NCI-H1092 treated with DMSO at 0.1 percent for 48 hours (cell line): ENCODE measurements at places on chromosomes 2 and 18.
A peak's percentile ranks its signal among the peaks of the same experiment; 100 is the strongest.

- DNase-seq, result no peak
Measured at GRCh38 chr2:121015971-121016485, 269.0 kb downstream of the TFCP2L1 start.

GRCh38 chr2:16084274-16084673 is 143.9 kb downstream of the MYCN start:
- DNase-seq, result no peak

DNA sequence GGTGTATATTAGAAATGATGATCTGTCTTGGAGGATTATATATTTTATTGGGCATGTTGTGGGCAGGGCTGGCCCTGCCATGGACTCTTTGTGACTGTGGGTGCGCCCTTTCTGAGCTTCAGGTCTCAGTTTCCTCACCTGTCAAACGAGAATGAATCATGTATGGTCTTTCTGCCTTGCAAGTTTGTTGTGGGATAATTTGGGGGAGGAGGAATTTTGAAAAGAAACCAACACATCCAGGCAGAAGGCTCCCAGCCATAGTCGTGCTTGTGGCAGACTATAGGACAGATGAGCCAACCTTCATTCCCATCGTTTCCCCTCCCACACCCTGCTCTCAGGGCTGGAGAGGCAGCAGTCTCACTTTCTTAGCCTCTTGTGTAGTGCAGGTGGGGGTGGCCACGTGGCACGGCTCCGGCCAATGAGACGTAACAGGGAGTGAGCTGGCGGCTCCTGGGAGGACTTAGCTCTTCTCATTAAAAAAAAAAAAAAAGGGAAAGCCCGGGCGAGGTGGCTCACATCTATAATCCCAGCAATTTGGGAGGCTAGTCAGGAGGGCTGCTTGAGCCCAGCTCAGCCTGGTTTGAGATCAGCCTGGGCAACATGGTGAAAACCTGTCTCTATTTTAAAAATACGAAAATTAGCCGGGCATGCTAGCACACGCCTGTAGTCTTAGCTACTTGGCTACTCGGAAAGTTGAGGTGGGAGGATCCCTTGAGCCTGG is 63.1 kb downstream of the RHOB start:
- DNase-seq, result no peak

DNA sequence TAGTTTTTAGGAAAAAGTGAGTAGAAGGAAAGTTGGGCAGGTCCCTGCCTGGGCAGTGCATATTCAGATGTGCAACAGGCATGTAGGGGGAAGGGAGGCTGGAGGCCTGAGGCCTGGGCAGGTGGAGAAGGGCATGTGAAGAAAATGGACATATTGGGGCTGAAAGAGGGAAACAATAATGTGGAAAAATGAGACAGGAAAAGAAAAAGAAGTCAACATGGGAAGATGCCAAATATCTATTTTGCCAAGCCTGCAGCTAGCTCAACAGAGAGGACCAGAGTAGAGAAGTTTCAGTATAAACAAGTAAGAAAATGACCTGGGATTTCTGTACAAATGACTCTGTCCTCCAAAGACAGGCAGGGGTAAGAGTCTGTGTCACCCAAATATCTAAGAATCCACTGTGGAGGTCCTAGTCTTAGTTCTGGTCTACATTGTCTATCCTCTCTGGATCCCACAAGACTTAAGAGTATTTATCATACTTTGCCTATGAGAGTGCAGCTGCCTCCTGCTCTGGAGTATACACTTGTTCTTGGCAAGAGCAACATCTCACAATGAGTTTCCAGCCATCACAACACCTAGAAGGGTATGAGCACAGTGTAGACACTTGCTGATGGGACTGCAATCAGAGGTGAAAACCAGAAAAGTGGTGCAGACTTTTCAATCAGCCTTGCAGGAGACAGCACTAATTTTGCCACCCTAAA is 80.2 kb downstream of the CLHC1 start:
- DNase-seq, result no peak

GRCh38 chr2:204425821-204426220 is 119.5 kb upstream of the PARD3B start:
- no peak for DNase-seq

- no peak for DNase-seq
Measured at GRCh38 chr2:238376884-238377391, 49.8 kb upstream of the ASB1 start.

DNA sequence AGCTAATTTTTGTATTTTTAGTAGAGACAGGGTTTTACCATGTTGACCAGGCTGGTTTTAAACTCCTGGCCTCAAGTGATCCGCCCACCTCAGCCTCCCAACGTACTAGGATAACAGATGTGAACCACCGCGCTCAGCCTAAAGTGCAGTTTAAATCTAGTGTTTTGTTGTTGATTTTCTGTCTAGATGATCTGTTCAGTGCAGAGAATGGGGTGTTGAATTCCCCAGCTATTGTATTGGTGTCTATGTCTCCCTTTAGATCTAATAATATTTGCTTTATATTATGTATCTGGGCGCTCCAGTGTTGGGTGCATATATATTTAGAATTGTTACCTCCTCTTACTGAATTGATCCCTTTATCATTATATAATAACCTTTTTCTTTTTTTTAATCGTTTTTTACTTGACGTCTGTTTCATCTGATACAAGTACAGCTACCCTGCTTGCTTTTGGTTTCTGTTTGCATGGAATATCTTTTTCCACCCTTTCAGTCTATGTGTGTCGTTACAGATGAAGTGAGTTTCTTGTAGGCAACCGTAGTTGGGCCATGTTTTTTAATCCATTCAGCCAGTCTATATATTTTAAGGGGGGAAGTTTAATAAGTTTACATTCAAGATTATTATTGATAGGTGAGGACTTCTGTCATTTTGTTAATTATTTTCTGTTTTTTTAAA is 34.3 kb downstream of the GALM start:
- DNase-seq, result no peak

DNA sequence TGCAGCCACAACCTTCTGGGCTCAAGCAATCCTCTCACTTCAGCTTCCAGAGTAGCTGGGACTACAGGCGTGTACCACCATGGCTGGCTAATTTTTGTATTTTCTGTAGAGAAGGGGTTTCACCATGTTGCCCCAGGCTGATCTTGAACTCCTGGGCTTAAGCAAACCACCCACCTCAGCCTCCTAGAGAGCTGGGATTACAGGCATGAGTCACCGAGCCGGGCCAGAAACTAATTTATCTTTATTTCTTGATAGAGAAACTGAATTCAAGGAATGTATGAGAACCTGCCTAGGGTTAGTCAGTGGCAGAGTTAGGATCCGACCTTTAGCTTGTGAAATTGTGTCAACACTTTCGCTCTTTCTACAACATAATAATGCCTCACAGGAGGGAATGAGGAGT is 19.3 kb upstream of the ITGAV start:
- no peak for DNase-seq

DNA sequence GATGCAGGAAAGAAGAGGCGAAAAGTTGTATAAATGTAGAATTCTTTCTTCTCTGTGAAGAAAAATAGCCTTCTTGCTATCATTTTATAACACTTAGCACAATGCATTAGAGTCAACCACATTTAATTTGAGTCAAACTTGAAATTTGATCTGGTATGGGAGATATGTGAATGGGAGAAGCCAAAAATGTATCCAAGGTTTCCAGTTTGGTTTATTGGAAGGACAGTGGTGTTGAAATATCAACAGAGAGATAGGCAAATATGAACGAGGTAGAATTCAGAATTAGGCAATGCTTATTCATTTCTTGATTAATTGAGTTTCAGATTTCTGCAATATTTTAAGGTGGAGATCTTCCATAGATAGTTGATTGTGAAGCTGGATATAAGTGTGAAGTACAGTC is 991.9 kb upstream of the CHAC2 start:
- no peak for DNase-seq

GRCh38 chr2:169050476-169051240 is 18.7 kb upstream of the DHRS9 start:
- DNase-seq, result no peak

GRCh38 chr2:118221536-118222272 is 133.4 kb downstream of the INSIG2 start:
- peak; percentile 49 for DNase-seq

- no peak for DNase-seq
Measured at GRCh38 chr2:84719434-84719833, 161.4 kb downstream of the TRABD2A start.

GRCh38 chr18:9188359-9189231 is 52.0 kb downstream of the ANKRD12 start:
- no peak for DNase-seq

GRCh38 chr18:48300463-48300961 is 108.7 kb downstream of the ZBTB7C start:
- DNase-seq, result peak; percentile 58

DNA sequence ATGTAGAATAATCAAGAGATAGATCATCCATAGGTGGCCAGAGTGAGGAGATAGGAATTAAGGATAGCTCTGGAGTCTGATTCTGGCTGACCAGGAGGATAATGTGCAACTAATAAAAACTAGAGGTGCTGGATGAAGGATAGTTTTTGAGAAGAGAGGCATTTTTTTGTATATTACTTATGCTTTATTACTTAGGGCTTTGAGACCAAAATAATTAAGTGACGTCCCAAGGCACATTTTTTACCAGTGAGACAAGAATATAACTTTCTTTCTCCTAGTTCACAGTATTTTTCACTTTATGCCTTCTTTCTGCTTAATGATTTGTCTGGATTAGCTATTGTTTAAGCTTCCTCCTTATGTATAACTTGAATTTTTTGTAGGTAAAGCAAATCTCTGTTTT is 756.6 kb downstream of the TSN start:
- no peak for DNase-seq
